ENCODE measurements at places on chromosomes 11 and 22.

GRCh38 chr11:41866525-41866924 lies 407.1 kb upstream of the LRRC4C start:
- DNase-seq = no peak

GRCh38 chr11:62152245-62153086 lies 28.7 kb downstream of the INCENP start:
- no peak for DNase-seq

DNA sequence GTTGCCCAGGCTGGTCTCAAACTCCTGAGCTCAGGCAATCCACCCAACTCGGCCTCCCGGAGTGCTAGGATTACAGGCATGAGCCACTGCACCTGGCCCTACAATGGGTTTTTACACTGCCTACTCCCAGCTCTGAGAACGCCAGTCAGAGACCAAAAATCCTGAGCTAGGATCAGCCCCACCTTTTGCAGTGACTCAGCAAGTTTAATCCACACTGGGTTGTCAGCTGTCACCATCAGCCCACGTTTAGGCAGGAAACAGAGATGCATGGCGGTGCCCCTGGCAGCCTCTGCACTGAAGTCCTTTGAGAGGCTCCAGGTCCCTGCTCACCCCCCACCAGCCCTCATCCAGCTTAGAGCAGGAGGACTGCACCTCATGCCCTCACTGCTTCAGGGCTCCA lies 117.6 kb downstream of the ARHGAP8 start:
- peak; percentile 10 for DNase-seq

DNA sequence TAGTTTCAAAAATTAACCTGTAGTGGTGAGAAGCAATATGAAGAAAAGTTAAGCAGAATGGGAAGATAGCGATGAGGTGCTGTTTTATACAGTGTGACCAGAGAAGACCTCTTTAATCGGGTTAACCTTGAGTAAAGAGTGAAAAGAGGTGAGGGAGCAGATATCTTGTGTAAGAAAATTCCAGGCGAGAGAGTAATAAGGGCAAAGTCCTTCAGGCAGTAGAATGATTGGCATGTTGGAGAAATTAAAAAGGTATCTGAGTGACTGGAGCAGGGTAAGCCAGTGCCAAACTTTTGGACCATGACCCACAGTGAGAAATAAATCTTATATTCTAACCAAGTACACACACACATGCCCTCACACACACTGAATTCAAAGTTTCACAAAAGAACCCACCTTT lies 374.7 kb upstream of the LARGE1 start:
- DNase-seq = no peak

DNA sequence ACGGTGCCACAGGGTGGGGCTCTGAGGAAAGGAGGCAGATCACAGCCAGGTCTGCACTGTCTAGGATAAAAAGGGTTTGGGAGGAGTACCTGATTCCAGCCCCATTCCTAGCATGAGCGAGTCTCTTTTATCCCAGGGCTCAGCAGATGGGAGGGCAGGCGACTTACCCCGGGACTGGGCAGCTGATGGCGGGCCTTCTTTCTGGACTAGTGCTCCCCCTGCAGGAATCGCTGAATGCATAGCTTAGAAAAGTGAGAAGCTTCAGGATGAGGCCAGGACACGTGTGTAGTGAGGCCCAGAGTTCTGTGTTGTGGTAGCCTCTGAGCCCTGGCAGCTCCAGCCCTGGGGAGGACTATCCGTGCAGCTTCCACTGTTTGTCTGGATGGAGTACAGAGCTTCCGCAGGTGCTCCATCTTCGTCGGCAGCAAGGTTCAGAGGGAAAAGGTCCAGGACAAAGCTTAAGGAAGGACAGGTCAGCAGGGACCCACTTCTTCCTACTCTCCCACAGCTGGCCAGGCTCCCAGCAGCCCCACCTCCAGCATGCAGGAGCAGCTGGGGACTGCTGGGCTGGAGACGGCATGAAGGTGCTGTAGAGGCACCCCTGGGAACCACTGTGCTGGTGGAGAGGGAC lies 30.4 kb downstream of the COMMD9 start:
- peak; percentile 79 for DNase-seq

GRCh38 chr22:50175191-50175461 lies 4.6 kb downstream of the PANX2 start:
- DNase-seq = no peak

GRCh38 chr11:34641456-34641855 lies 20.6 kb downstream of the EHF start:
- no peak for DNase-seq

- DNase-seq = no peak
Observed at GRCh38 chr11:82756765-82757639, 23.3 kb upstream of the FAM181B start.

GRCh38 chr22:38872831-38873248 lies 824 bp upstream of the CBX6 start:
- peak; percentile 38 for DNase-seq

Measured in ELR (cell line).